ENCODE measurements at places on chromosomes 4 and X.

DNA sequence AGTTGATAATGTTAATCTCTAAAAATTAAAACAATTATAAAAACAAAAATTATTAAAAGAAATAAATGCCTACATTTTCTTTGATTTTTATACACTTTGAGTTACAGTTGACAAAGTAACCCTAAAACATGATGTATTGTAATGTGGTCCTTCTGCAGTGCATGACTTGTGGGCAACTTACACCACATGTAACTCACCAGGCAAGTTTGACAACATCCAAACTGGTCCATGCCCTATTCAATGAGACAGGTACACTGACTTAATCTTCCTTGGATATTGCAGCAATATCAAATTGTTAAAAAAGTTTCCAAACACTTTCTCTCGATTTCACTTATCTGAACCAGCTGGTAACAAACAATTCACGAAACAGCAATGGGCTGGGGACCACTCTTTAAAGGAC lies 81.5 kb downstream of the FTHL17 start:
- DNase-seq = no peak

DNA sequence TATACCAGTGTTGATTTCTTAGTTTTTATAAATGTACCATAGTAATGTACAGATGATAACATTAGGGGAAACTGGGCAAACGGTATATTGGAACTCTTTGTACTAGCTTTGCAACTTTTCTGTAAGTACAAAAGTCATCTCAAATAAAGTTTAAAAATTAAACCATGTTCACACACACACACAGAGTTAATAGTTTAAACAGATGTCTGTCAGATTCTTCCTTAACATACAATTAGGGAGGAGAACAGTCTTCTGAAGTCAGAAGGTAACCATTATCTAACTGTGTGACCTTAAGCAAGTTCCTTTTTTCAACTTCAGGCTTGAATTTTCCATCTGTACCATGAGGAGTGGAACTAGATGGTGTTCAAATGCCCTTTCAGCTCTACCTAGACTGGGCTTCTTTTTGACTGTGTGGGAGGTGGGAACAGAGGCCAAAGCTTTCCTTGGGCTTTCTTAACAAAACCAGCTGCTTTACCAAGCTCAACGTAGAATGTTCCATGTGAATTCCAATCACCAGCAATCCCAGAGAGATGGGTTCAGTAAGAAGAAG lies 127.8 kb downstream of the NEXMIF start:
- DNase-seq = no peak

GRCh38 chr4:158005021-158005420 lies 167.8 kb downstream of the GASK1B start:
- no peak for DNase-seq

- no peak for DNase-seq
These were observed 219.1 kb downstream of the GC start for GRCh38 chr4:71564775-71565174.

DNA sequence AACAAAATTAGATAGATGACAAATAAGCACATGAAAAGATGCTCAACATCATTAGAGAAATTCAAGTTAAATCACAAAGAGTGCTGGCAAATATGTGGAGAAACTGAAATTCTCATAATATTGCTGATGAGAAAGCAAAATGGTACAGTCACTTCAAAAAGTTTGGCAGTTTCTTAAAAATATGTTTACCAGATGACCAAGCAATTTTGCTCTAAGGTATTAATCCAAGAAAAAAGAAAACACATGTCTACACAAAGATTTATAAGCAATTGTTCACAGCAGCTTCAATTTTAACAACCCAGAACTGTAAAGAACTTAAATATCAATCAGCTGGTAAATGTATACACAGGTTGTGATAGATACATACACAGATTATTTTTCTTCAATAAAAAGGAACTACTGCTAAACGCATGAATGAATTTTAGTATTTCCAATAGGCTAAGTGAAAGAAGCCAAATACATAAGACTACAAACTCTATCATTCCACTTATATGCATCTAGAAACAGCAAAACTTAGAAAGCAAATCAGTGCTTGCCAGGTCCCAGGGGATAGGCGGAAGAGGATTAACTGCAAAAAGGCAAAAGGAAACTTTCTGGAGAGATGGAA lies 11.7 kb downstream of the OTUD4 start:
- DNase-seq = no peak

DNA sequence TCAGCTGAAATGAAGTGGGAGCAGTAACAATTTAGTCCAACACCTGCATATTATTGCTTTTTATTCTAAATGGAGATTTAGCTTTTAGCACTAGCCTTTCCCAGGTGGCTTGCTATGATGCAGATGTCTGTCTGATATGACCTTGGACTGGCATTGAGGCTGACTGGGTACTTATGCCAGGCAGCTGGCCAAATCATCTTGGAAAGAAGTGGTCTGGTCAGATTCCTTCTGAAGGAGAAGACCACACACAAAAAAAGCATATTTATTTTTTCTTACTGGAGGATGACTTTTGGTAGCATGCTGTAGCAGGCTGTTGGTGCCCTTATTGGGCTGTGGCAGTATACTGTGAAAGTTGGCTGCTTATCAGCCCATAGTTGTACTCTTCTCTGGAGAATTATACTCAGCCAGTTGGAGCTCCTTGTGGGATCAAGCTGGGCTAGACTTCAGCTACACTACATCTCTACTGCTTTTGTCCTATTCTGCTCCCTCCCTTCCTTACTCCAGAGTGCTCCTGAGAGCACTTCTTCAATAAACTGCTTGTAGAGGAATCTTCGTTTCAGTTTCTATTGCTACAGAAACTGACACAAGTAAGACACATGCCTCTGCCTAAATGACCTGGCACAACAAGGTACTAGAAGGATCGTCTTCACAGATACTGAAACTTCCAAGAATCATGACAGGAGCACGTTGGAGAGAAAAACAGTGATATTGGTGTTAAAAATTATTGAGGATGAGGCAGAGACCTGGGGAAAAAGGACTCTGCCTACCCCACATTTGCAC lies 196.8 kb upstream of the RPS6KA3 start:
- no peak for DNase-seq

Measured in T-helper 2 cell (primary cell).